ENCODE measurements at places on chromosomes 12 and 14.

DNA sequence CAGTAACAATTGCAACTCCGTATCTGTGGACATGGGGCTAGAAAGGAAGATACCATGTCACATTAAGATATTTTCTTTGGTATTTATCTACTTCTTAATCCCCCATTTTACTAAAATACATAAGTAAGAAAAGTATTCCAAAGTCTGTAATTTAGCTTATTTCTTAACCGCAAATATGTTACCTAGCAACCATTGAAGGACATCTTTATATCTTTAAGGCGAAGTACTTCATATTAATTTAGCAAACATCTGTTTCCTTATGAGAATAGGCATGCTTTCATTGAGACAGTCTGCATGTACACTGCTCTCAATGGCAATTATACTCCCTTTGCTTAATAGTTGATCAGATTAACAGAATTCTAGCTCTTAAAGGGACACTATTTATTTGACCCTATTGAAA lies 88.8 kb downstream of the NAV3 start:
- DNase-seq, result no peak

GRCh38 chr12:31896514-31897039 lies 62.6 kb upstream of the RESF1 start:
- no peak for DNase-seq

GRCh38 chr12:76042147-76042546 lies 10.6 kb upstream of the PHLDA1 start:
- DNase-seq, result no peak

DNA sequence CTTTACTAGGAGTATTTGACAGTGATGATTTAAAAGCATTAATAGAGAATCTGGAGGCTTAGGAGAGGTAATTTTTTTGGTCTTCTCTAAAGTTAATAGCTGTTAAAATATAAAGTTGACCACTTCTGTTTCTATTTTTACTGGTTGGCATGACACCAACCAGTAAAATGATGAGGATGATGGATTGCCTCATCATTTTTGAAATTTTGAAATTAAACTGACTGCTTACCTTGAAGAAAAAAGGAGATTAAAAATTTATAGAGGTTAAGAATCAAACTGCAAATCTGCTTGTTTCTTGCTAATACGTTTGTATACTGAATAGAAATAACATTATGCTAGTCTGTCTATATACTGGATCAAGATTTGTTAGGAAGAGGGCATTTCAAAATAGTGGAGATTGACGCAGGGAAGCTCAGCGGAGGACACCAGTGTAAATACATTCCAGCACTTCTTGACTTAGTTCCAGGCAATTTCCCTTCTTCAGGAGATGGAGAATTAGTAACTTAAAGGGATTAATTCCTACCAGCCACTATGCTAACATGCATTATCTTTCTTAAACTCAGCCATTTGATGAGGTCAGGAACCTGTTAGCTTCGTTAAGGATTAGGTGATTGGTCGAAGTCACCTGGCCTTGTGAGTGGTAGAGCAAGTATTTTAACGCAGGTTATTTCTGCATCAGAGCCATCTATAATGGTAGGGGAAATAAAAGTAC lies 3.6 kb downstream of the EID3 start:
- no peak for DNase-seq

DNA sequence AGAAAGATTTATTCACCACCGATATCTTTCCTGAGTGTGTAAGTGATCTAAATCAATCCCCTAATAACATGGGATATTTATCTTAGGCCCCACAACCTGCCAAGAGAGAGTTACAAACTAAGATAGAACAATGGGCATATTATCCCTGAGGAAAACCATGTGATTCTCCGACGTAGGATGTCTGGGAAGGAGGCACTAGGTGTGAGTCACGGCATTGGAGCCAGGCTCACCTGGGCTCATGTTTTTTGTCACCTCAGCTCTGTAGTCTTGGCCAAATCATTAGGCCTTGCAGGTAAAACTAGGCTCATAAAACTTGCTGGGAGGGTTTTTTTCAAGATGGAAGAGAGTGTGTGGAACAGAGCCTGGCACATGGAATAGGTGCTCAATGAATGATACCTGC lies 129.7 kb upstream of the PLEKHG7 start:
- DNase-seq, result no peak

GRCh38 chr14:30889244-30889594 lies 14.9 kb downstream of the COCH start:
- DNase-seq, result no peak

GRCh38 chr14:36520601-36521525 lies 831 bp upstream of the NKX2-1 start:
- DNase-seq, result peak; percentile 68

GRCh38 chr12:102487226-102487625 lies 6.9 kb upstream of the IGF1 start:
- no peak for DNase-seq

DNA sequence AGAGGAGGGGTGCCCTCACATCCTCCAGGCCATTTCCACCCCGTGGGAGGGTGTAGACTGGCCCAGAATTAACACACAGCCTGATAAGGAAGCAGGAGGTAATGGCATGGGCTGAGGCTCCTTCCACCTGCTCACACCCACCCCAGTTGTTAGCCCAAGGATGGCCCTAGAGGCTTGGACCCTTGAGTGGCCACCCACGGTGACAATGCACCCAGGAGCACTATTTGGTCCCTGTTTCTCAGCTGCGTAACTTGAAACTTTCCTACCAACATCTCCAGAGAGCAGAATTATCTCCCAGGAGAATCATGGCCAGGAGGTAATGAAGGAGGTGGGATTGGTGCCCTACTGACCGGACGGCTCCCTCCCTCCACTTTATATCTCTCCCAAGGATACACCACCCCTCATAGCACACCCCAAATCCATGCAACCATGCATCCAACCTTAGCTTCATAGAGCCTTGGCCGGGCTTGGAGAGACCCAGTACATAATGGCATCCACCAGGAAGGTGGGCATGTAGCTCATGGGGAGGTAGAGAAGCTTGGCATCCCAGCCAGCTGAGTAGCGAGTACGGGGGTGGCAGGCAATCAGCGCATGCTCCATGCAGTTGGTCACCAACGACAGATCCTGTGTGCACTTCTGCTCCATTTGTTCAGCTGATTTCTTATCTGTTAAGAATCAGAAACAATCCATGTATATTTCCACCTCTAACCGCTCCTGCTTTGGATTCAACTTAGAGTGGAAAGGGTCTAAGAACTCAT lies 5.6 kb downstream of the RDH16 start:
- no peak for DNase-seq

DNA sequence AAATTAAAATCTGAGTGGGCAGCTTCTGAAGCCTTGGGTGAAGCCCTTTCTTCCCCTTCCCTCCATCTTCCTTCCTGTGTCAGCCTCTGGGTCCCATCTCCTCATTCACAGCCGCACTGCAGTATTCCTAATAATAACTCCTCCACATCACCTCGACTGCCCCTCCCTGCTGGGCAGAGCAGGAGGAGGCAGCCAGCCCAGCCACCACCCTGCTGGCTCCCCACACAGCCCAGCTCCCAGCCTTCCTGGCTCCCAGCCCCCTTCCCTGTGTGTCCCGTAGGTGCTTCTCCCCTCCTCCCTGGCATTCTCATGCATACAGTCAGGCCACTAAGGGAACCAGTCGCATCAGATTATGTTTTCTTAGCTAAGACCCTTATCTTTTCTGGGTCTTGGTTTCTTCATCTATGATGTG lies 3.7 kb downstream of the IFFO1 start:
- no peak for DNase-seq

DNA sequence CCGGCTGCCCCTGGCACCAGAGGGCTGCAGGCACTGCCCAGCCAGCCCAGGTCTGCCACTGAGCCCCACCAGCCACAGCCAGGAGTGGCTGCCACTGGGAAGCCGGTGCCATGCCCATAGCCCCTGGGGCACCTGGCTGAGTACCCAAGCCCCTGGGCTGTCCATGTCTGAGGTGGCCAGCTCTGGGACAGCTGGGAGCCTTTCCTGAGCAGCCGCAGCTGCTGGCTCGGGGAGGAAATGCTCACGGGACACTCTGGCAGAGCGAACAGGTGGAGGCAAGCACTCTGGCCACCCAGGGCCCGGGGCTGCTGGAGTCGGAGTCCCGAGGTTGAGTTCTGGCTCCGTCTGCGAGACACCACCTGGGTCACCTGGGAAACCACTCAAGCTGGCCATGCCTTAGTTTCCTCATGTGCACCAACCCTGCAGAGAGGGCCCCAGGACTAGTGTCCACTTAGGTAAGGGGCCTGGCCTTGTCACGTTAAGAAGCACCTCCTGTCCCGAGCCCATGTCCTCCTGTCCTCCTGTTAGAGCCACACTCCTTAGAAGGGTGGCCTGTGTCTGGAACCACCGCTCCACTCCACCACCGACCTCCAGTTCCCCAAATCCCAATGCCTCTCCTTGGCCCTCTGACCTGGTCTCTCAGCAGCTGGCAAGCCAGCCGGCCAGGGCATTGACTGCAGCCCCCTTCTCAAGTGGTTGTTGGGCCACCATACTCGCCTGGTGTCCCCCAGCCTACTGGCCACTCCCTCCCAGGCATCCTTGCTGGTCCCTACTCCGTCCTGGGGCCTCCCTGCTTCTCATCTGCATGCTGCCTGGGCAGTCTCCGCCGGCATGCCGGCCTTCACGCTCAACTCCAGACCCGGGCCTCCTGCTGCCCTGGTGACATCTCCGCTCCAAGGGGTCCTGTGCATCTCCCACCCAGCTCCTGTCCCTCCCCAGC lies 45.3 kb downstream of the BEGAIN start:
- DNase-seq, result no peak

GRCh38 chr12:45235087-45236025 lies 19.5 kb downstream of the ANO6 start:
- no peak for DNase-seq

DNA sequence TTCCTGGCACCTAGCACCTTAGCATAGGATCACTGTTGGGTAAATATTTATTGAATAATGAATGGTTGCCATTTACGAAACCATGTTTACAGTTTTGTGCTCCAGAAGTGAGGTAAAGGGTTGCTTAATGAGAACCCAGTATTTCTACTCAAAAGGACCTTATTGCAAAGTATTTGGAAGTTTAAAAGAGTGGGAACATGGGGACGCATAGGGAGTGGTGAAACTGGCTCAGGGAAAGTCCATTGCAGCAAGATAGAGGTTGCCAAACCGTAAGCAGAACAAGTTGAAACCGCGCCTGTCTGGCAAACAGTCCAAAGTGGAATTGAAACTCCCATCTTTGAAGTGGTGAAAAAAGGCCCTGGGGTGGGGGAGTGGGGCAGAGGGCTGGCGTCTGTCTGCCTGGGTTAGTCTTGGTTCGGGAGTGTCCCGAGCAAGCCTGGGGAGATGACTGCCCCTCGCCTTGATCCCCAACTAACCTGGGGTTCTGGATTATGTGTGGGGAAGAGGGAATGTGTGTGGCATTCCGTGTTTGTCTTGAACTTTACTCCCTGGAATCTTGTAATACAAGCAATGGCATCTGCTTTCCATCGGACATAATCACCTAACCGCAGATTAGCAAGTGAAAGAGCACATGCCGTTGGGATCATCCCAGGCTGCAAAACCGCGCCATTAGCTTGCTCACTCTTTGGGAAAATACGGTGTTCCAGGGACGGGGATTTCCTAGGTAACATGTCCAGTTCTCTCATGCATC lies 7.2 kb downstream of the ALDH2 start:
- no peak for DNase-seq

DNA sequence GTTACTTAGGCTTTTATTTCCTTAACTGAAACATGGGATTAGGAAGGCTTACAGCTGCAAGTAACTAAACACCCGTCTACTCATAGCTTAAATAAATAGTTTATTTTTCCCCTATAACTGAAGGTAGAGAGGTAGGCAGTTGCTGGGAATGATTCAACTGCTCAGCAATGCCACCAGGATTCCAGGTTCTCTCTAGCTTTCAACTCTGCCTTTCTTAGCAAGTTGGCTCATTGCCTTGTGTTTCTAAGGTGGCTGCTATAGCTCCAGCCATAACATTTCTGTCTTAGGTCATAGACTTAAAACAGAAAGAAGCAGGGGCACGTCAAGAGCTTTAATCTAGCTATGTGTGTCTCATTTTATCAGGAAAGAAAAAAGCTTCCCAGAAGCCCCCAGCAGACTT lies 103.7 kb upstream of the MDM1 start:
- DNase-seq, result no peak

- no peak for DNase-seq
These were observed 65.8 kb downstream of the TRIM9 start for GRCh38 chr14:51028851-51029754.

DNA sequence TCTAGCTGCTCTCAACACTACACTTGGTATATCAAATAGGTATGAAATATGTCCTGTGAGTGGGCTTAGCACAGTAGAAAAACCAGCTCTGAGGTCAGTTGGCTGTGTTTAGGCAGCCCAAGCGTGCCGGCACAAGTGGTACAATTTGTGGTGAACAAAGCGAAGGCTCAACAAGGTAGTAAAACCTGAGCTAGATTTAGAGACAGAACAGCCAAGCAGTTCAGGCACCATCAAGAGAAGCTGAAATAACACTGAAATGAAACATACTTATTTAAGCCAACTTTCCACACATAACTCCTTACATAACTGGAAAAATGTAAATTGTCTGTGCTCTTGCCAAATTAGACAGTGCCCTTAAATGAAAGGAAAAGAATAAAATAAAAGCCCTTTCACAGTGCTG lies 596.8 kb upstream of the FBXO33 start:
- no peak for DNase-seq

DNA sequence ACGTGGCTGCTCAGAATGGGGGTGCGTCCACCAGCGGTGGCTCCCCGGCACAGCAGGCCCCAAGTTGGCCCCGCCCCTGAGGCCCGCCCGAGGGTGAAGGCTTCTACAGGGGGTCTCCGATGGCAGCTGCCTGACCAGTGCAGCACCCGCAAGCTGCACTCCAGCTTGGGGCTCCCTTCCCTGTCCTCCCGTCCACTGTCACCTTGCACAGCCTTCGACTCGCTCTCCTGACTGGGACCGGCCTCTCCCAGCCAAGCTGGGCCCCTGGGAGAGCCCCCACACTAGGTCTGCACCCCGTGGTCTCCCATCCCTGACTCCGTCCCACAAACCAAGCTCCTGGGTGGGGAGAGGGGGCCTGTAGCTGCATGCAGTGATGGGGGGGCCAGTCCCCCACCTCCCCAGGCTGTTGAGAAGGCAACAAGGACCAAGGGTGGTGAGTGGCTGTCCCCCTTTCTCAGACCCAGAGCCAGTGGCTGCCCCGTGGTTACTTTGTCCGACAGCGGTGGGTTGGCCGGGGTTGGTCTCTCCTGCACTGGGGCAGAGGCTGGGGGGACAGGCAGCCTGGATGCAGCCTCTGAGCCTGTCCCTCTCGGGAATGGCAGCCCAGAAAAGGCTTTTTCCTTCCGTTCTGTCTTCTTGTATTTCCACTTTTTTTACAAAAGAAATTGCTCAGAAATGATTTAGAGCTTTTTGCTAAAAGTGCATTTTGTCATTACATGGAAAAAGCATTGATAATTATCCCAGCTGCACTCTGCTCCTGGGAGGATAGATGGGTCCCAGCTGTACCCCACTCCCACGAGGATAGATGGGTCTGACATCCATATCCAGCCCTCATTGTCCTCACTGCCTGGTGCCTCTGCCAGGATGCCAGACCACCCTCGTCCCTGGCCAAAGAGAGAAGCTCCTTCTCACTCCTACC lies 217.0 kb downstream of the KIF26A start:
- no peak for DNase-seq

DNA sequence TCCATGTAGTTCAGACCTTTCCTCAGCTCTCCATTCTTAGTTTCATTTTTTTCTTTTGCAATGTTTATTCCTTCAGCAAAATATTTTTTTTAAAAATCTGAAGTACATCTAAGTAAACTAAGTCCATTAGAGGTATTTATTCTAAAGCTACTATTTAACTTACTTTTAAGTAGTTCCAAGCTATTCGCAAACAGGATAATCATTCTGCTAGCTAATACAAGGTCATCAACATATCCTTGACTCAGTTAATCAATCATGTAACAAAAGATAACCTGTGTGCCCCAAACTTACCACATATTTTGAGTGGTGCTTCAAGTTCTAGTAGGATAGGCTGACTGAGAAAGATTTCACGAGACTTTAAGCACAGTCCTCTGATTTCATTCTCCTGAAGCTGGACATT lies 11.2 kb downstream of the PPP1CC start:
- DNase-seq, result no peak
